T-helper 22 cell (primary cell): ENCODE measurements at places on chromosomes 16 and 17.

DNA sequence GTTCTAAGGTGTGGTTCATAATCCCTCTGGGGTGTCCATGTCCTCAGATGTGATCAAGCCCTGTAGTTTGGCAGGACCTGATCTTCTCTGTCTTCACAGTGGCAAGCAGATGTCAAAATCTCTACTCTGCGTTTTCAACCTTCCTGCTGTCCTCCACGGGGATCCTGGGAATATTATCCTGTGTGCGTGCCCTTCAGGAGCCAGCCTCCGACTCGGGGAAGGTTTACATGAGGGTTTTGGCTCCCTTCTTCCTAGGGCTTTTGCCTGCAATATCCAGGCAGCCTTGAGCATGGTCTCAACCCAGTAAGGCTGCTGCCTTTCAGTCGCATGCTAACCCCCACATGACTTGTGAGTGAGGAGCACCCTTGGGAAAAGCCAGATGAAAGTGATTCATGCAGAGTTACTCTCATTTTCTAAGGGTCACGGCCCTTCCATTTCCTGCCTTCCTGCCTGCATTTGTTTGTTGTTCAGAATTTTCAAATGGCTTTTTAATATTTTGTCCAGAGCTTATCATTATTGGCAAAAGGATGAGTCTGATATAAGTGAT is 202.2 kb upstream of the CHMP6 start:
- DNase-seq: no peak

DNA sequence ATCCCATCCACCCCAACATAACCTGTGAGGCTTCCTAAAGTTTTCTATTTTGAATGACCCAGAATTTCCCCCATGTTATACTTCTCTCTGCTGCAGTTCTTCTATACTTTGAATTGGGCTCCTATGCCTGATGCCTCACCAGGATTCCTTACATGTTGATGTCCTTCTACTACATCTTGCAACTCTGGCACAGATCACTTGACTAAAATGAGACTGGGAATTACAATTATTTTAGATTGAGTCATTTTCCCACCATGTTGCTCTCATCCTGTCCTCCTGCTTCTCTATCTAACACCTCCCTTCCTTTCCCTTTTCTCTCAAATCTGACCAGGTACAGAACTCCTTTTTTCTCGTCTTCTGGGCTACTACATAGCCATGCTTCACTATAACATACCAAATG is 314.0 kb upstream of the KCNJ16 start:
- DNase-seq: no peak

DNA sequence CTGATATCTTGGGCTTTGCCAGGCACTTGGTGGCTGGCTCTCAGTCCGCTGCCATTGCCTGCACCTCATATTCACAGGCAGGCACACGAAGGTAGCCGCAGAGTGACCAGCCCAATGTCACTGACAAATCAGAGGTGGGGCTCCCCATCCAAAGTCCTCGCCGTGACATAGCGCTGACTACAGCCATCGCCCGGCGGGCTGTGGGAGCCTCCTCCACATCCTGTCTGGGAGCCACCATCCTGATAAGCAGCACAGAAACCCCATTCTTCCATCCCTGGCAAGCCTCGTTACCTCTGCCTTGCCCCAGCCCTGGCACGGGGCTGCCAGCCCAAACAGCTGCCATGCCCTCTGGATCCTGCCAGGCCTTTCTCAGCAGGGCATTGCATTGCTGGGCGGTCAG is 437.8 kb downstream of the SLC39A11 start:
- DNase-seq: no peak

DNA sequence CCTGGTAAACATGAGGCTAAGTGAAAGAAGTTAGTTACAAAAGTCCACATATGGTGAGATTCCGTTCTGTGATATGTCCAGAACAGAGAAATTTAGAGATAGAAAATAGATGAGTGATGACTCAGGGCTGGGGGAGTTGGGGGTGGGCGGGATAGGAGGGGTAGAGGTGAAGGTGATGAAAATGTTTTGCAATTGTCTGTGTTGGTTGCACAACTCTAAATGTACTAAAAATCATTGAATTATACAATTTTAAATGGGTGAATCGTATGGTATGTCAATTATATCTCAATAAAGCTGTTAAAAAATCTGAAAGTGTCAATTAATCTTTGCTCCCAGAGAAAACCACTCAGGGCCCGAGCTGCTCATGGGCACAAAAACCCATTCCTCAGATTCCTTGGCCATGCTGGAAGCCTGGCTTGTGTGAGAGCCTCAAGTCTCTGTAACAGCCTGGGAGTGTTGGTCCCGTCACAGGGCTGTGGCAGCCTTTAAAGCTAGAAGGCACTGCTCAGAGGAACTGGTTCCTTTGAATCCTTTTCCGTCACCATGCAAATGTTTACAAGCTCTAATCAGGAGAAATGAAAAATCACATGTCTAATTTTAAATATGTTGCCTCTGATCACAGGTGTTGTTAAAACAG is 225.3 kb downstream of the WWOX start:
- no peak for DNase-seq

- DNase-seq: no peak
Measured at GRCh38 chr17:39225308-39225958, at the start of gene STAC2. TSS of gene STAC2 (minus strand) at chr17:39225945. CDS start at chr17:39225502, 443 bp downstream.

- DNase-seq: no peak
Measured at GRCh38 chr16:50050802-50051201, 15.0 kb upstream of the HEATR3 start.

DNA sequence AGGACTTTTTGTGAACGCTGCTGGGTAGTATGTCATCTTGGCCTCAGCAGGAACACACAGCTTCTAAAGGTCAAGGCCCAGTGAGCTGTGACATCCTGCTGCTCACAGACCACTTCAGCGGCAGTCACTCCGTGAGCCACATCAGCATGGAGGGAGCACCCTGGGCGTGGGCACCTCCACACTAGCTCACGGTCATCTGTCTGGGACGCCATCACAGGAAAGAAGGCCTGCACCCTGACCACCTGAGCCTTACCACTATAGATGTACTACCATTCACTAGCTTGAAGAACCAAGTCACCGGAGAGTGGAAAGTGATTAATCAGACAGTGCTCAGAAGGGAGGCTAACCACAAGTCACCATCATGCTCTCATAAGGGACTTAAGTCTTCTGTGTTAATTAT is 3.3 kb downstream of the AXIN1 start:
- DNase-seq: no peak

GRCh38 chr17:2821868-2822267 is 25.6 kb downstream of the RAP1GAP2 start:
- no peak for DNase-seq

DNA sequence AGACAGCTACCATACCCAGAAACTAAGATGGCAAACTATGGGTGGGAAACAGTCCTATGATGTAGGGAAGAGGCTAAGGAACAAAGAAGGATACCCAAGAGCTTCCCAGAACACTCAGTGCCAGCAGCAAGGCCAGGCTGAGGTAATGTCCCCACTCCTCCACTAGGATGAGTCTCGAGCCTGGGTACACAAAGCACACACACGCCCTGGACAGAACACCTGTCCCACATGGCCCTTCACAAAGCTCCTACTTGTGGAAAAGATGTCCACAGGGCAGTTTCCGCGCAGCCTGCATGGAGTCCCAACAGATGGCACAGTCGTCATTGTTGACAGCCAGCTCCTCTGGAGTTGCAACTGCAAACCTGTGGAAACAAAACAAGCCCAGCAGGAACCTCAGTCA is 23.9 kb downstream of the AMFR start:
- DNase-seq: no peak

GRCh38 chr16:19844945-19845641 is 39.6 kb downstream of the GPRC5B start:
- no peak for DNase-seq

DNA sequence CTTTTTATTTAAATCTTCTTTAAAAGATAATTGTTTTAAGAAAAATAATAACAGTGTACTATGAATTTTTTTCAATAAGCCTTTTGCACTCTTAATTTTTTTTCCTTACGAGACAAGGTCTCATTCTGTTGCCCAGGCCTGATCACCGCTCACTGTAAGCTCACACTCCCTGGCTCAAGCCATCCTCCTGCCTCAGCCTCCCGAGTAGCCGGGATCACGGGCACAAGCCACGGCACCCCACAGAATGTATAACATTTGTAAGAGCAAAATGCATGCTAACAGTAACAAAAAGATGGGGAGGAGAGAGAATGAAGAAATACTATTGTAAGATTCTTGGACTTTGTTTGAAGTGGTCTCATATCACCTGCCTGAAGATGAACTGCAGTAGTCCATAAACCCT is 126.9 kb upstream of the CHMP6 start:
- no peak for DNase-seq

- DNase-seq: no peak
Measured at GRCh38 chr16:24525970-24526559, 13.3 kb upstream of the RBBP6 start.

DNA sequence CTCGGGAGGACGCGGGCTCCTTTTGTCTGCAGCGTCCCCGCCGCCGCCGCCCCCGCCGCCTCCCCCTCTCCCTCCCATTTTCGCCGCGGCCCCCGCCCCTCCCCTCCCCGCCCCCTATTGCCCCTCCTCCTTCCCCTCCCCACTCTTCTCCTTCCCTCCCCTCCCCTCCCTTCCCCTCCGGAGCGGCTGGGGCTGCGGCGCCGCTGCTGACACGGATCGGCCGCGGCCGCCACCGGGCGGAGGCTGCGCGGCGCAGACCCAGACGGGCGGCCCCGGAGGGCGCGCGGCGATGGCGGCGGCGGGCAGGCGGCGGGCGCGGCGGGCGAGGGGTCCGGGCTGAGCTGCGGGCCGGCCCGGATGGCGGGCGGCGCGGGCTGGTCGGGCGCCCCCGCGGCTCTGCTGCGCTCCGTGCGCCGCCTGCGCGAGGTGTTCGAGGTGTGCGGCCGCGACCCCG is at the start of gene RAB11FIP4:
Gene RAB11FIP4, plus strand, starts transcription at position 180 of the 454 bp plus-strand sequence. Its CDS starts 178 bp downstream, at position 358.
- DNase-seq: no peak

DNA sequence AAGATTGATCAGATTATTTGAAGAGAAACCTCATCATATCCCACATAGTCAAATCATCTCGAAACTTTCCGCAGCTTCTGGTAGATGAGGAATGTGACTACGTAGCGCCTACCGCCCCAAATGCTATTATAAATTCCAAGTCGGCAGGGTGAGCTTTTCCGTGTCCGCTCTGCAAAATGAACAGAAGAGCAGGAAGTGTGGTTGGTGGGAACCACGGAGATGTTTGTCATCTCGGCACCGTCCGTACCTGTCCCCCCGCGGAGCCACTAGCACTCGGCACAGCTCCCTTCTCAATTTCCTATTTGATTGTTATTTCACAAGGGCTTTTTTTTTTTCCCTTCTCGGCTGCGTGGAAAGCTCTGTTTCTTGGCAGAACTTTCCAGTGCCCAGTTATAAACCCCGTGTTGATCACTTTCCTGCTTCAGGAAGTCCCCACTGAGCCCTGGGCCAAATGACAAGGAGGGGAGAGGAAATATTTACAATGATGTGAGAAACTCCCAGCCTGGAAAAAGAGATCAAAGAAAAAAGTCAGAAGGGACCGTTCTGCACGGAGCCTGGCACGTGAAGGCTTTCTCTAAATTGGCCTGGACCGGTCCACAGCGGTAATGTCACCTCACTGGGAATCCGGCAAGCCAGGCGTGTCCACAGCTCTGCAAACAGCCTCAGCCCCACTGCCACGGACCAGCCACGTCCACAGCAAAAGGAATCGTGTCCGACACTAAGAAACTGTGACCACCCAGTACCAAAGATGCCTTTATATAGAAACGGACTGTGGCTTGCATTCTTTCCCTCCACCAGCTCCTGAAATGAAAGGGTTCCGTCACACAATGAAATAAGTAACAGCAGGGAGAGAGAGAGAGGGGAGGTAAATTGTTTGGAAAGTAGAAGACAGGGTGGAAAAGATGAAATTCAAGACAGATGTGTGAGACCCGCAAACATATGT is 65.0 kb downstream of the MRM3 start:
- DNase-seq: no peak

DNA sequence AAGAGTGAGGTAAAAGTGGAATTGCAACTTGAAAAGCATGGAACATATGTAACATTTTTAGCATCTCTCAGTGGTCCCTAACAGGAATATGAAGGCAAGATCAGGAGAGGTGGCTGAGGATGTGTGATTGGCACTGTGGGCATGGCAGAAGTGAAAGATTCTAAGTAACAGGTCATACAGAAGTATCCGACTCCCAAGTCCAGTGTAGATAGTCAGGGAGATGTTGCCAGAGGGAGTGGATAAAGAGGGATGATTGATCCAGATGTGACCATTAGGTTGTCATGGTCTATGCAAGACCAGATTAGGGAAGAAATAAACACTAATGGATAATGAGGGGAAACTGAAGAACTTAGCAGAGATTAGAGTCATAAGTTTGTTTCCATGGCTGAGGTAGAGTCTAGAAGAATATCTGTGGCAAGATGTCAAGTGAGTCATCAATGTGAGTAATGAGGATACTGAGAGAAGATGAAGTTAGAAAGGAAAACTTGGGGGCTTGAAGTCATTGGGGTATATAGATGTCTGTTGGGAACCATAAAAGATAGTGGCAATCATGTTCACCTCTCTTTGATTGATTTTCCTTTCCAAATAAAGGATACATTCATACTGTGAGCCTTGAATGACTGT is 23.9 kb upstream of the CAPNS2 start:
- DNase-seq: no peak

DNA sequence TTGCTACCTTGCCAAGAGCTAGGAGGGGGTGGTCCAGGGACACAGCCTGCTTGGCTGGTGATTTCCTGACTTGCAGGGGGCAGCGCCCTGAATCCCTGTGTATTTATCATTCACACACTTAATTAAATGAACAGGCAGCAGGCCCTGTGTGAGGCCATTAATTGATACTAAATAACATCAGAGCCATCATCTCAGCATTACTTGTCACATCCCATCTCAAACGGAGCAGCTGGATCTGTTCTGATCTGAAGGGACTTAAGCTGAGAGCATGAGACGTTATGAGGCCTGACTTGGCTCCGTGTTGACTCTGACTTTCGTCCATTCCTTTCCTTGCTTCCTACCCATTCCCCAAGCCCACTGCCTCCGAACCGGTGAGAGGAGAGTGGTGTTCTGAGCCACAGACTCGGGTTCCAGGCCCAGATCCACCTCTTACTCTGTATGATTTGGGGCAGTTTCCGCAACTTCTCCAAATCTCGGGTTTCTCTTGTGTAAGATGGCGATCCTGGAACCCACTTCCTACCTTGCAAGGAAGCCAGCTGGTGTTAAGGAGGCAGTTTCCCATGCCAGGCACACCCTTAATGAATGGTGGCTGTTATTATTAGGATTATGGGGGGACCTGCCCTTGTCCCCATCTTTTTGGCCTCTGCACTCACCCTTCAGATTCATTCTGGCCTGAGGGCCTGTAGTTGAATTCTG is 33.8 kb downstream of the CACNA1G start:
- DNase-seq: no peak

GRCh38 chr16:22313876-22314470 is 16.8 kb downstream of the POLR3E start:
- DNase-seq: no peak

DNA sequence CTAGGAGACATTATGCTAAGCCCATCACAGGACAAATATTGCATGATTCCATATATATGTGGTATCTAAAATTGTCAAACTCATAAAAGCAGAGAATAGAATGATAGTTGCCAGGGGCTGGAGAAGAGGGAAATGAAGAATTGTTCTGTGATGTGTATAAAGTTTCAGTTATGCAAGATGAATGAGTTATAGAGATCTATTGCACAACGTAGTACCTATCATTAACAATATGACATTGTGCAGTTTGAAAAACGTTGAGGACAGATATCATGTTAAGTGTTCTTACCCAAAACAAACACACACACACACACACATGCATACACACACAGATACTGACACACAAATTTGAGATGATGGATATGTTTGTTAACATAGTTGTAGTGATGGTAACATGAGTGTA is 871.6 kb upstream of the GOT2 start:
- DNase-seq: no peak
